ENCODE measurements at places on chromosomes 4 and X.

DNA sequence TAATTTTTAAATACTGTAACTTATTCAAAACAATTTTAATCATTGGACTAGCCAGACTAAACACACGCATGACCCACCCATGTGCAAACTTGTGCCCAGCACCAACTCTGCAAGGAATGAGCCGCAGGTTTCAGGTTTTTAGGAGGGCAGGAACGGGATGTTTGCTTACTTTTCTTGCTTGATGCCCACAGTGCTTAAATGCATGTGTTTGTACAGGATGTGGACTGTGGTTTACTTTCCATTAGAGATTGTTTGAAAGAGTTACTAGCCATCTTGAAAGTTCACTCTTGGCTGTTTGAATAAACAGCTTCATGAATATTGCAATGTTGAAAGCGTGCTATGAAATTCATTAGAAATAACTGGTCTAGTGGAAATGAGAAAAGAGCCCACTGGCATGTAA is 83.3 kb downstream of the STK32B start:
- no peak for DNase-seq

DNA sequence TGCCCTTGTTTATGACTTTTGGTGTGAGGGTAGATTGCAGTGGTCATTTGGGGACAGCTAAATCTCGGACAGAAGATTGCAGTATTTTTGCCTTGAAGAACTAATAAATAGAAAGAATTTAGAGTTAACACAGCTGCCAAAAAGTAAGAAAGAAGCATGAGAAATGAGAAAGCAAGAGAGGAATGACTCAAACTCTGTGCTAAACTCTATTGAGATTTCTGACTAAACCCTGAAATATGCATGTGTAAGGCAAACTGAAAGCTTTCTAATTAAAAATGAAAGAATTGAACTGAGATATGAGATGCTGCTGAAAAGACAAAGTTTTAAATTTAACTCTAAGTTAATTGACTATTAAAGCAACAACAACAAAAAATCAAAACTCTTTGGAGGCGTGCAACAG is 791.3 kb downstream of the RAB28 start:
- DNase-seq: no peak

- no peak for DNase-seq
Observed at GRCh38 chr4:136150046-136150445, 1382.2 kb downstream of the PCDH18 start.

- no peak for DNase-seq
Observed at GRCh38 chr4:176631611-176632010, 161.1 kb downstream of the VEGFC start.

GRCh38 chr4:55005910-55006309 is 119.5 kb downstream of the KDR start:
- no peak for DNase-seq

GRCh38 chr4:147846318-147847155 is 114.6 kb downstream of the ARHGAP10 start:
- no peak for DNase-seq

GRCh38 chr4:104616401-104616820 is 121.7 kb upstream of the CXXC4 start:
- no peak for DNase-seq

- peak; percentile 71 for DNase-seq
Observed at GRCh38 chr4:123986268-123986798, 589.7 kb downstream of the SPRY1 start.

DNA sequence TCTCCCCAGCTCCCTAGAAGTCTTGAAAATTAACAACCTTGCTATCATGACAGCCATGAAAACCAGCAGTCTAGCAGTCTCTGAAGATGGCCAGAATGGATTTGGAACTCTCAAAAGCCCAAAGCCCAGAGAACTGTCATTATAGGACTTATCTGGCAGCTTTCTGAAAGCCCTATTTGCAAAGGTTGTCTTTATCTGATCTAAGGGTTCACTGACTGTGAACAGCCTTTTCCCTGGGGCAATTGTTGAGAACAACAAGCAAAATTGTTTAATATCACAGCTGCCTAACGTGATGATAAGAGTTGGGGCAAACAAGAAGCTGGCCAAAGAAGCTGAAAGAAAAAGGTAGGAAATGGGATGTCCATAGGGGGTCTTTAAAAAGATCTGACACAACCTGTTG is 20.9 kb upstream of the KLHL8 start:
- DNase-seq: no peak

- DNase-seq: peak; percentile 16
Observed at GRCh38 chrX:110210417-110211139, 107.3 kb downstream of the AMMECR1 start.

GRCh38 chrX:153587342-153587741 is 11.6 kb downstream of the CCNQ start:
- no peak for DNase-seq

GRCh38 chrX:22406201-22406737 is 133.6 kb downstream of the CBLL2 start:
- no peak for DNase-seq

GRCh38 chr4:15805583-15806517 is 27.7 kb downstream of the CD38 start:
- DNase-seq: no peak

- DNase-seq: peak; percentile 47
Observed at GRCh38 chr4:165779950-165780670, 92.9 kb upstream of the TLL1 start.

GRCh38 chrX:21374163-21374993 is at the start of gene CNKSR2:
CNKSR2 (plus strand) TSS chrX:21374418; CDS start chrX:21374898, 480 bp downstream.
- peak; percentile 36 for DNase-seq

DNA sequence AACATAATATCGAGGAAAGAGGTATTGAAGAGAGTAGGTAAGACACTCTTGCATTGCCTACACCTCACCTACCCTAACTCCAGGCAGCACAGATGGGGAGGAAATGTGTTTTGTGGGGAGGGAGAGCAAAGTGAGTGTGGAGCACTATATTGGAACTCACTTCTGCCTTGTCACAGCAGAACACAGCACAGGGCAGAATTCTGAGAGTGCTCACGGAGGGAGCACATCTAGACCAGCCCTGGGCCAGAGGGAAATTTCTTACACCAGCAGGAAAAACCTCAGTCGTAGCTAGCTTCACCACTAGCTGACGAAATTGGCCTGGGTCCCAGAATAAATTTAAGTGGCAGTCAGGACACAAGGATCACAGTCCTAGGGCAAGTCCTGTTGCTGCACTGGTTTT is 517.3 kb downstream of the TMA16 start:
- DNase-seq: no peak

DNA sequence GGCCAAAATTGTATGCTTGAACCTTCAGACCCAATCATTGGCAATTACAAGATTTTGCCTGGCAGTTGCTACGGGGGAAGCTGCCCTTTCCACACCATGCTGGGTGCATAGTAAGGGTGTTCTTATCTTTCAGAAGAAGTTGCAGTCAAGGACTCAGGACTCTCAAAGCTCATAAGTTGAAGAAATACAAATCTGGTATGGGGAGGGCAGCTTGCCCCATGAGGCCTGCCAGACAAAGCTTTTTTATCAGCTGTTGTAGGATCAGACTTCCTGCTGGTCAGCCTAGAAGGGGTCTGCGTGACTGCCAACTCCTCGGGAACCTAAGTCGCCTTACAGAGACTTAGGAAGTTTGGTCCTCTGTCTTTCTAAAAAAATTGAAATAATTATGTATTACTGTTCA is 174.9 kb upstream of the TECRL start:
- no peak for DNase-seq

GRCh38 chrX:53354669-53355068 is 67.8 kb downstream of the SMC1A start:
- DNase-seq: no peak

GRCh38 chr4:37914539-37914938 is 23.7 kb downstream of the TBC1D1 start:
- DNase-seq: no peak

GRCh38 chrX:10759141-10759799 is 138.9 kb upstream of the MID1 start:
- DNase-seq: no peak

DNA sequence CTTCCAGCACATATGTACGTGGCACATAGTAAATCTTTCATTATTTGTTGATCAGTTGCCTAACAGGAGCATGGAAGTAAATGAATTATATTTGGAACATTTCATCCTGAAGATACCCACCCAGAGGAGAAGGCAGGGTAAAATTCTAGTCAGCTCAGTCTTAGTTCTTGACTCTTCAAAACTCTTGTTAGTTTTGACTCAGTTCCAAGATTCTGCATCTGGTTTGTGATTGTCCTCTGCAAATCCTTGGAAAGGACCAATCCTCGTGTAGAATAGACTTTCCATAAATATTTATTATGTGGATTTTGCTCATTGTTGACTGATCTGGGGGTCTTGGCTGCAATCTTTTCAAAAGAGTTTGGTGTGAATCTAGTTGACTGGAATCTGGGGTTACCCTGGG is 257.5 kb upstream of the FAT1 start:
- DNase-seq: no peak

GRCh38 chr4:40750461-40751258 is 905 bp downstream of the NSUN7 start:
- DNase-seq: no peak

DNA sequence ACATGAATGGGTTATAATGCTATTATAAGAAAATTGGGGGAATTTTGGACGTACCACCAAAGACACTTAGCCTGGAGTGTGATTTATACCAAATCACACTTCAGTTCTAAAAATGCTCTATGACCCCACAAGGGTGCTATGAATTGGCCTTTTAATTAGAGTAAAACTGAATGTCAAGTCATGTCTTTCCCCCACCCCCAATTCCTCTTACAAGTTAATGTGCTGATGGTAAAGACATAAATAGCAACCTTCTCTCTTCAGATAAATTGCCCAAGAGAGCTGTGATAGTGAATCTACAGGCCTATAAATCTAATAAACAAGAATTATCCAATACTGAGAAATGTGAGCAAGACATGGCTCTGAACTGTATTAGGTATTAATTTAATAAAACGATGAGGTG is 78.8 kb downstream of the RNF150 start:
- no peak for DNase-seq

- DNase-seq: peak; percentile 9
Observed at GRCh38 chrX:102155806-102156179, at the start of gene BEX5. BEX5 (minus strand) TSS chrX:102155977; CDS start chrX:102154265, 1,712 bp downstream.

DNA sequence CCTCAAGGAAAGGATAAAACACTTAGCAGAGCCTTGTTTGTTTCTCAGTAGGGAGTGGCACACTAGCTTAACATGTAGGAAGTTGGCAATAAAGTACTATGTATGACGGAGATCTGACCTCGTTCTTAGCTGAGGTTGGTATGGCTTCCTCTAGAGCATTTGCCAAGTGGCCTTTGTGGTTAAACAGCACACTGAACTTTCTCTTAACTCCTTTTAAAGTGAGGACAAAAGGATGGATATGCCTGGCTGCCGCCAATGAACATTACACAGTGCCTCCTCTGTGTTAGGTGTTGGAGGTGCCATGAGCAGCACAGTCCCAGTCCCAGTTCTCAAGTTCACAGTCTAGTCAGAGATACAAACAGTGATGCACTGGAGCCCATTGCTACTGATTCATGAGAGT is 54.4 kb downstream of the VGLL1 start:
- no peak for DNase-seq

- DNase-seq: peak; percentile 14
Observed at GRCh38 chr4:175290401-175290800, 372.2 kb downstream of the ADAM29 start.

GRCh38 chrX:45445745-45446412 is 245.2 kb upstream of the DIPK2B start:
- DNase-seq: no peak

DNA sequence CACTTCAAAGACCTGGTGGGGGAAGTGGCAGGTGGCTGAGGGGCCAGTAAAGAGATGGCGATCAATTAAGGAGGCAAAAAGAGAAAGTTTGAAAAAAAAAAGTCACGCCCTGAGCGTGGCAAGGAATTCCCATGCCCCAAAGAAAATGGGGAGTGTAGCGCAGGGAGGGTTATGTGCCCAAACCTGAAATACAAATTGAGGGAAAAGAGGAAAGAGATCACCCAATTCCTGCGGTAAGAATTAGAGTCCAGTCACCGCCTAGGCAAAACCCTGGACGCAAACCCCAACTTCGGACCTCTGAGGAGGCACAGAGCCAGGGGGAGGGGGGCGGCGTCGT is 595 bp downstream of the ENOX2 start:
- DNase-seq: no peak

DNA sequence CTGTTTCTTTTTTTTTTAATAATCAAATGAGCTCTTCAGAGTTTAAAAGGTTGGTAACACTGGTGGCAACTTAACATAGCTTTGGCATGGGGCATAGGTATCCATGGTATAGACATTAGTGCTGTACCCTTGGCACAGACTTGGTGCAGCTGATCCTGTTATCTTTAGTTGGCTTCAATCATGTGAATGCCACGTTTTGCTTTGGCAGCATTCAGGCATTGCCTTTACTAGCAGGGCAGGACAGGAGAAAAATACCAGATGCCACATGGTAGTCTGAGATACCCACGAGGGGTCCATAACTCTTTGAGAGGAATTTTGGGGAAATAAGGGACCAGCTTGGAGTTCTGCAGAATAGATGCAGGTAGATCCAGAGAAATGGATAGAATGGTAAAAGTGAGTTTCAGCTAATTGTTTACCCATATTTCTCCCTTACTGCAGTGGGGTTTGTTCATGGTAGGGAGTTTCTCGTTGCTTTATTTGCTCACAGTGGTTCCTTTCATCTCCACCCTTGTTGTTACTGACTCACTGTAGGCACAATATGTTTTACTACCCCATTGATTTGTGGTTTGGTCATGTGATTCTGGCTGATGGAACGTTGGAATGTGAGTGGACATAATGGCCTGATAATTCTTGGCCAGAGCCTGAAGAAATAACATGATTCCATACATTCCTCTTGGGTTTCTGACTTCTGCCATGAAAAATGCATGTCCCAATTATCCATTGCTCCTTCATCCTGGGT is 342.7 kb downstream of the GLUD2 start:
- DNase-seq: no peak

DNA sequence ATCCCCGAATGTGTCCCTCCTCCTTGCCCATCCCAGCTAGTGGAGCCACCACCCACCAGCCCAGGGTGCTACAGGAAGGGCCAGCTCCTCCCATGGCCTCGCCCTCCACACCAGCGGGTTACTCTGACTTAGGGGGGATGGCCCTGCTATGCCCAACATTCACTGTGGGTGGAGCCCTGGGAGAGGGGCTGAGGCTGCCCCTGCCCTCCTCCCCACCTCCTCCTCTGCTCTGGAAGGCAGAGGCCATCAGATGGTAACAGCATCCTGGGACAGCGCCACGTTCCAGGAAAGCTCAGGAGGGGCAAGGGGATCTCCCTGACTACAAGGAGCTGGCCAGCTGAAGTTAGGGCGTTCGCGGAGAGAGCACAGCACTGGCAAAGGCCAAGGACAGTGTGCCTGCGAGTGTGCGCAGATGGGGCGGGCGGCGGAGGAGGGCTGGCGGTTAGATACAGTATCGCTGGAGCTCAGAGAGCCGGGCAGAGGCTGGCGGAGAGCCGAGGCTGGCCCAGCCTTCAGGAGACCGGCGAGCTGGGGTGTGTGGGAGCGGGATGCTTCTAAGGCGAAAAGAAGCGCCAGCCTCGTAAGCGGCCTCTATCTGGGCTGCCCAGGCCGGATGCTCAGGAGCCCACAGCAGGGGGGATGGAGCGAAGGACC is 1.5 kb downstream of the JAKMIP1 start:
- peak; percentile 23 for DNase-seq

DNA sequence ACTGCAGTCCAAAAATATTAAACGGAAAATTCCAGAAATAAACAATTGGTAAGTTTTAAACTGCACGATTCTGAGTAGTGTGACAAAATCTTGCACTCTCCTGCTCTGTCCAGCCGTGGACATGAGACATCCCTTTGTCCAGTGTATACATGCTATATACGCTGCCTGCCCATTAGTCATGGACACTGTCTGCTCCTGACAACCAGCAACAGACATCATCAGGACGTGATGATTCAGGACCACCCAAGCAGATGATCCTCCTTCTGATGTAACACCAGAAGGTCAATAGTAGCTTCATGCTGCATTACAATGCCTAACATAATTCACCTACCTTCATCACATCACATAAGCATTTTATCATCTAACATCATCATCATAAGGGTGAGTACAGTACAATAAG is 36.3 kb downstream of the ATRX start:
- DNase-seq: no peak

Data from MG63 (cell line).